ENCODE measurements at places on chromosomes 12 and 14.
A peak's percentile ranks its signal among the peaks of the same experiment; 100 is the strongest.

GRCh38 chr12:29088611-29089219 lies 60.4 kb upstream of the FAR2 start:
- no peak for DNase-seq

DNA sequence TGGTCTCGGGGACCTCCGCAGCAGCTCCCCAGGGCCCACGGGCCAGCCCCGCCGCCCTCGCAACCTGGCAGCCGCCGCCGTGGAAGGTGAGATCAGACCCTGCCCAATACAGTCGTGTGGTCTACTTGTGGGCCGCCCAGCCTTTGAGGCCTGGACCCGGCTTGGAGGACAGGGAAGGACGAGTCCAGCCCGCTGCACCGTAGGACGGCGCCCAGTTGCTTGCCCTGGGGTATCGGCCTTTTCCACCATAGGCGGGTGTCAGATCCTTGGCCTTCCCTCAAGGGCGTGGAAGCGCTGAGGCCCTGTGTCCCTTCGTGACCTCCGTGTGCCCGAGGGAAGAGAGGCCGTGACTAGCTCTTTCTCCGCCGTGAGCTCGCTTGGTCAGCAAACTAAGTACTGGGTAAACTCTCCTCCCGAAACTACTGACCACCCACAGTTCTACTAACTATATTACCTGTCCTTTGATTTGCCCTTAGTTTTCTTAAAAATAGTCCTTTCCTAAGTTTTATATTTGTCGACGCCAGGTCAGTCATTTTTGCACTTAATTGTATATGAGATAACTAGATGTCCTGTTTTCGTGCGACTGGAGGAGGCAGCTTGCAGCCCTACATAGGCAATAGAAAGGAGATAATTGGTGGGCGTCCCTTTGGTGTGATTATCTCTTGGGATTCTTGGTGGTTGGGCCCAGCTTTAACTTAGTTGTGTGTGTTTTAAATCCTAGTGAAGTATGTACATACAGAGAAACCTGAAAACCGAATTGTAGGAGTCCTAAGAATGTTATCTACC lies 757 bp downstream of the SLC25A3 start:
- no peak for DNase-seq

DNA sequence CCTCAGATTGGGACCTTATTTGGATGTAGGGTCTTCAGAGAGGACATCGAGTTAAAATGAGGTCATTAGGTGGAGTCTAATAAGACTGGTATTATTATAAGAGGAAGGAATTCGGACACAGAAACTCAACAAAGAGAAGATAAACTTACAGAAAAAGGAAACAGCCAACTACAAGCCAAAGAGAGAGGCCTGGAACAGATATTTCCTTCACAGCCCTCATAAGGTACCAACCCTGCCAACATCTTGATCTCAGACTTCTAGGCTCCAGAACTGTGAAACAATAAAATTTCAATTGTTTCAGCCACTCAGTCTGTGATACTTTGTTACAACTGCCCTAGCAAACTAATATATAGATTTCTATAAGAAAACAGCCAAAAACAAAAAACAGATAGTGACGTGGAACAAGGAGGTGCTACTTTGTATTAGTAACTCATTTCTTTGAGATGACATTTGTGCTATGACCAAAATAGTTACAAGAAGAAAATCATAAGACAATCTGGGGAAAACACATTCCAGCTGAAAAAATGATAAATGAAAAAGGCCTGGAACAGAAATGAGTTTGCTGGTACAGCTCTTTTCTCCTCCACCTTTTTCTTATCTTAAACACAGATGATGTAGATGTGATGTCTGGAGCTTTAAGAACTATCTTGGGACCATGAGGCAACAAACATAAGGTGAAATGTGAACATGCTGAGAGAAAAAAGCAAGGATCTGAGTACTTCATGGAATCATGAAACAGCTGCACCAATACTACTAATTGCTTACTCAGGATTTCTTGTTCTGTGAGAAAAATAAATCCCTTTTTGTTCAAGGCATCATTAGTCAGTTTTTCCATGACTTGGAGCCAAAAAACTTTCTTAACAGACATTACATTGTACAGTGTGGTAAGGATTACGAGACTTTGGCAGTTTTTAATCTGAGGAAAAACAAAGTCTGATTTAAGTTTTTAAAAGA lies 243.2 kb downstream of the ANO6 start:
- DNase-seq: no peak

DNA sequence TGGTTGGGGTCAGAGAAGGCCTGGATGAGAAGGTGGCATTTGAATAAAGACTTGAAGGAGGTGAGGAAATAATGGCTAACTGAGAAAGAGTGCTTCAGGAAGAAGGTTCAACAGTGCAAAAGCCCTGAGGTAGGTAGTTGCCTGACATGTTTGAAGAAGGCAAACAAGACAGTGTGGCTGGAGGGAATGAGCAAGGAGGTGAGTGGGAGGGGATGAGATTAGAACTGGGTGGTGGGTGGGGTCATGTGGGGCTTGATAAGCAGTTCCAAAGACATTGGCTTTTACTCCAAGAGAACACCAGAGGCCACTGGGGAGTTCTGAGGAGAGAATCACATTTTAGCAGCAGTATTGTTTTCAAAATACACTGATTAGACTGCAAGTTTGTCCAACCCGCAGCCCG lies 50.5 kb downstream of the HSPB8 start:
- DNase-seq: no peak

- no peak for DNase-seq
Observed at GRCh38 chr12:85740186-85740585, 96.0 kb downstream of the RASSF9 start.

DNA sequence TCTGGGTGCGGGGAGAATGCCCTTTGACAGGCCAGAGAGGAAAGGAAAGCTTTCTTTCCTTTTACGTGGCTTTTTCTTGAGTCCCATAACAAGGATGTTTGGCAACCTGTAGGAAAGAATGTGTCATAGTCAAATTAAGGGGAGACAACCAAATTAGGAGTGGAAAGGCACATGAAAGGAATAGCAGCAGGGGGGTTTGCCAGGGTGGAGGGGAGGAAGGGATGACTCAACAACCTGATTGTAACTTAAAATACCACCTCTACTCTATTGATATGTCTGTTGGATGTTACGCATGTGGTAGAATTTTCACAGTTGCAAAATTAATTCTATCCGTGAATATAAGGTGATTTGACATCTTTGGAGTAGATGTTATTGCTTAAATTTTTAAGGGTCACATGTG lies 28.5 kb upstream of the MYBPC1 start:
- no peak for DNase-seq

DNA sequence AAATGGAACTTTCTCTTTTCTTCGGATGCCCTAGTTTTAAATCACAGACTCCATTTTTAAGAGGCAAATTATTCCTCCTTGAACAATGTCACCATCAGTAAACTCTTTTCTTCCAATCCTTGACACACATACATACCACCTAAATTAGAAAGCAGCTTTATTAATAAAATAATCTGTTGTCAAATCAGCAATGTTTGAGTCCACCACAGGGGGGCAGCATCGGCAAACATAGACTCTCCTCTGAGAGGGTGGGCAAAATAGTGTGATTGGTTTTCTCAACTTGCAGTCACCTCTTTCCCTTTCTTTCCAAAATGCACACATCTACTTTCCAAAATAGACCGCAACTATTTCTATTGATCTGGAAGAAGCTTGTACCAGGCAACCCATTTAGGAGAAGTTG lies 438.4 kb upstream of the OR4E1 start:
- peak; percentile 51 for DNase-seq

- no peak for DNase-seq
Observed at GRCh38 chr12:91704446-91704845, 441.2 kb downstream of the BTG1 start.

DNA sequence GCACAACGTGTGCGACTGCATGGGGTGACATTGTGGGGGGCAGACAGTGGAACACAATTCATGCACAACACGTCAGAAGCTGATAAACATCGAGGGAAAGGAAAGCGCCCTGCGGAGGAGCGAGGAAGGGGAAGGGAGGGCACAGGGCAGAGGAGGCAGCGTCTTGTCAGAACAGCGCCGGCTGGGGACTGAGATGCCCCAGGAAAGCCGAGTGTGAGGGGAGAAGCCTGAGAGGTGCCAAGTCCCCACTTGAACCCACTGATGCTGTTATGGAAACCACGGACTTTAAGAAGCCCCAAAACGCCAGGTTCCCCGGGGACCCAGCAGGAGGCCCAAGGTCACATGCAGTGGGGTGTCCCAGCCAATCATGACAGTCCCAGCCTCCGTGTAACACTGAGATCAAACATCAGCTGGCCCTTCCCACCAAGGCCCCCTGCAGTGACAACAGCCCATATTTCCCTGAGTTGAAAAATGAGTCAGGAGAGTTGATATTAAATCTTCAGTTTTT lies 70.0 kb downstream of the GALNT9 start:
- no peak for DNase-seq

DNA sequence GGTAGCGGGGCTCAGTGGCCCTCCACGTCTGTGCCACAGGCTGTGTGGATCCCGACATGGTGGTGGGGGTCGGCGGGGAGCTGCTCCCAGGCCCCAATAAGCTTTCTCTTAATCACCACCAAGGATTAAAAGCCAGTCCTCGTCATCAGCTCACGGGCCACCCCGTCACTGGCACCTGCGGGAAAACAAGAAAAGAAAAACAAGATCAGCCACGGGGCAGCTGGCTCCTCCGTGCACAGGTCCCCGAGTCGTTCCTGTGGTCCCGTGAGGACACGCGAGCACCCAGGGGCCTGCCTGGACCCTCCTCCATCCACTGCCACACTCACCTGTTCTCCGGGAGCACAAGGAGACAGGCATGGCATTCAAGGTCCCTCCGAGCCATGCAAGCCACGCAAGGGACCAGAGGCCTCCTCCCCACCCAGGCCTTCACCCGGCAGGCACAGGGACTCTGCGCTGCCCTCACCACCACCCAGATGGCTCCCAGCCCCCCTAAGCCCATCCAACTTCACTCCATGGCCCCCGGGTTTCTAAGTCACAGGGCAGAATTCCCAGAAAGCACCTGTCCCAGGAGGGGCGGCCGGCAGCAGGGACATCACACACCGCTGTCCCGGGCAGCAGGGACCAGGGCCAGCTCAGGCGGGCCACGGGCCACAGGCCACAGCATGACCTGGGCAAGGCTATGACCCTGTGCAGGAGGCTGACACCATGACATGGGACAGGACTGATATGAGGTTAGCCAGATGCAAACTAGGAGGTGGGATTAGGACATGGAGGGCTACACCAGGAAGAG lies 72.0 kb downstream of the NCOR2 start:
- no peak for DNase-seq

DNA sequence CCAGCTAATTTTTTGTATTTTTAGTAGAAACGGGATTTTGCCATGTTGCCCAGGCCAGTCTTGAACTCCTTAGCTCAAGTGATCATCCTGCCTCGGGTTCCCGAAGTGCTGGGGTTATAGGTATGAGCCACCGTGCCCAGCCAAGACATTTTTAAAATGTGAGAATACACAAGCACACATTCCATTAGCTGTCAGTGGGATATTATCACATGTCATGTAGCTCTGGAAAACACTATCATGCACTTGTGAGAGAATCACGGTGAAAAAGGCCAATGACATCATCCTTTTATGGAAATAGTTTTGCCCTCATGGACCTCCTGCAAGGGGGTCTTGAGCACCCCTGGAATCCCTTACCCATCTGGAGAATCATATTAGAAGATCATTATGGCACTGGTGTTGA lies 28.3 kb downstream of the ERC1 start:
- no peak for DNase-seq

- DNase-seq: peak; percentile 80
Observed at GRCh38 chr14:69151458-69152180, 1.3 kb downstream of the DCAF5 start.

DNA sequence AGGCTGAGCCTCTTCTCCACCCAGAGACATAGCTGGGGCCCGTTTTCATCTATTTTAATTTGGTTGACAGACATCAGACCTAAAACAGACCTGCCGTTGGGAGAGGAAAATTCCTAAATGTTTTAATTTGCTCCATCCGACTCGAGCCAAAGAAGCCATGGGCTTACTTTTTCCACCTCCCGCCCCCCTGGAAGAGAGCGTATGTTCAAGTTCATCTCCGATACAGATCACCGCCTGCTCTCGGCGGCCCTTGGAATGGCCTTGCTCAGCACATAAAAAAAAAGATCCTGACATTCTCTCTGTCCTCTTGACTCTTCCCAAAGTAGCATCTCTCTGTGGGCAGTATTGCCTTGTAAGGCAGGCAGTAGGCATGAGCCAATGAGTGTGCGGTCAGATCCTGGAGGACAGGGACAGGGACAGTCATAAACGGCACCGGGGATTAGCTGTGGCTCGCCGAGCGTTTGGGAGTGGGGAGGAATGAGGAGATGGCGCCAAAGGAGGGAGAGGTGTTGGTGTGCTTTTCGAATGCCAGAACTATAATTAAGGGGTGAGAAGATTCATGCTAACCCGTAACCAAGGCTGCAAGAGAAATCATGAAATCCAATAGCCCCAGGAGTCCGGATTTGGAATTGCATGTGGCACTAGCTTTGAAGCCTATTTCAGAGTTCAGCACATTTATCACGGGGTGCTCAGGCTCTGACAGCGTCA lies 47.9 kb upstream of the MEG3 start:
- DNase-seq: no peak

DNA sequence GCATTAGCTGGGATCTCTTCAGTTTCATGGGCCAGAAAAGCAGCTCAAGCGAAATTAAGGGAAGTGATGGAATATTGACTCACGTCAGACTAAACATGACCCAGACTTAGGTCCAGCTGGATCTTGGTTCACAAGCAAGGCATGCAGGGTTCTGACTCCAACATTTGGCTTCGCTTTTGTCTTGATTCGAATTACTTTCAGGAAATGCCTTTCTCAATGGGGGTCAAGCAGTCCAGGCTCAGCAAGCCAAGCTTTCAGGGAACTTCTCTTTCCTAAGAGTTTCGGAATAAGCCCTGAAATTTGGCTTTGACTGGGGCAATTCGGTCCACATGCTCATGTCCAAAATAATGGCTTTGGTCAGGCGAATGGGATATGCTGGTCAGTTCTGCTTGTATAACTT lies 678.7 kb upstream of the TMEM132C start:
- DNase-seq: no peak

DNA sequence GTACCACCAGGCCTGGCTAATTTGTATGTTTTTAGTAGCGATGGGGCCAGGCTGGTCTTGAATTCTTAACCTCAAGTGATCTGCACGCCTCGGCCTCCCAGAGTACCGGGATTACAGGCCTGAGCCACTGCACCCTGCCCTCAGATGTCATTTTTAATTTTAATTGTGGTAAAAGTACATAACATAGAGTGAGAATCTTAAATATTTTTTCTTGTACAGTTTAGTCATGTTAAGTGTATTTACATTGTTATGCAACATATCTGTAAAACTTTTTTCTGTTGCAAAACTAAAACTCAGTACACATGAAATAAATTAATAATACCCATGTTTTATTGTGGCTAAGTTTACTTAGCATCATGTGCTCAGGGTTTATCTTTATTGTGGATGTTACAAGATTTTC lies 231.4 kb downstream of the ALG10 start:
- no peak for DNase-seq

GRCh38 chr12:6664902-6665301 lies 2.0 kb upstream of the ING4 start:
- DNase-seq: no peak

- DNase-seq: no peak
Observed at GRCh38 chr12:115305275-115305674, 621.3 kb upstream of the TBX3 start.

GRCh38 chr14:93017898-93018297 lies 94.9 kb downstream of the CHGA start:
- no peak for DNase-seq
